ENCODE measurements at places on chromosomes 6 and 20.

DNA sequence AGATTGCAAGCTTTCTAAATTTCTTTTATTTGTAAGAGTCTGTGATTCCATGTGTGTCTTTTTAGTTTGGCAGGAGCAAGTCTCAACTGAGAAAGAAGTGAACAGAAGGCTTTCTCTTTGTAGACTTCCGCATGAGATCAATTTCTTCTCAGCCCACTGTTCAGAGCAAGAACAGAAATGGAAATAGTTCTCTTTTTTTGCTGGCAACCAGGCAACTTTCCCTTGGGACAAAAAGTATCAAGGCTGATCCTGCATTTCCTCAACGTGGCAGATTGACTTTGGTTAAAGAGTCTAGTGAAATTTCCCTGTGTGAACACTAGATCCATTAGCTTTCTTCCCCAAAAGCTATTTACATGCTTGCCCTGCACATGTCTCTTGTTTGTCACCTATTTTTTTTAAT, 46.8 kb upstream of the JAG1 start:
- no peak for DNase-seq

DNA sequence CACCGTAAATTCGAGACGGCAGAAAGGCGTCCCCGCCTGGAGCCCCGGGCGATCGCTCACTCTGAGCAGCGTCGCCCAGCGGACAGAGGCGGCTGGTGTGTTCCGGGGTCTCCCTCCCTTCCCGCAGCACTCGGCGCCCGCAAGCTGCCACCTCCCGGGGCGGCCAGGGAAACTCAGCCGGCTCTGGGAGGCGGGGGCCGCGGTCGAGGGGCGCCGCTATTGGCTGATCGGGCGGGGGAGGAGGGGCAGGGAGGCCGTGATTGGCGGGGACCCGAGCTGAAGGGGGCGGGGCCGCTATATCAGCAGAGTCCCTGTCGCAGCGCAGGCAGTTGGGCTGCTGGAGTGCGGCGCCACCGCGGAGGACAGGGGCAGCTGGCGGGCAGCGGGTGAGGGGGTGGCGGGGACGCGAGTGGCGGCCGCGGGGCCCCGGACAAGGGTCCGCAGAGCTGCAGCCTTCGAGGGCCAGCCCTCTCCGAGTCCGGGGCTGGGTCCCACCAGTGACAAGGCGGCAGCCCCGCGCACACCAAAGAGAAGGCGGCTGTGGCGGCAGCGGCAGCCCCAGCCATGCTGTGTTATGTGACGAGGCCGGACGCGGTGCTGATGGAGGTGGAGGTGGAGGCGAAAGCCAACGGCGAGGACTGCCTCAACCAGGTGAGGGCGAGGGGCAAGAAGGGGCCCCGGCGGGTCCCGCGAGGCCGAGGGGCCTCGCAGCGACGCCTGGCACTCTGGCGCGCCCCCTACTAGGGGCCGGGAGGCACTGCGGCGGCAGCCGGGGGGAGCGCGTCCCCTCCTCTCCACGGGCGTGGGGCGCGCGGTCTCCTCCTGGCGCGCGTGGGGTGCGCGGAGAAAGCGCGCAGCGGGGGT, at the start of gene MYLIP:
Gene MYLIP, plus strand, starts transcription at position 328 of the 864 bp plus-strand sequence. Its CDS starts 237 bp downstream, at position 565.
- DNase-seq: peak; percentile 80

GRCh38 chr6:43943781-43944250, 173.8 kb downstream of the VEGFA start:
- DNase-seq: no peak

- DNase-seq: no peak
These were observed 6.7 kb downstream of the KCNK15 start for GRCh38 chr20:44752099-44752931.

DNA sequence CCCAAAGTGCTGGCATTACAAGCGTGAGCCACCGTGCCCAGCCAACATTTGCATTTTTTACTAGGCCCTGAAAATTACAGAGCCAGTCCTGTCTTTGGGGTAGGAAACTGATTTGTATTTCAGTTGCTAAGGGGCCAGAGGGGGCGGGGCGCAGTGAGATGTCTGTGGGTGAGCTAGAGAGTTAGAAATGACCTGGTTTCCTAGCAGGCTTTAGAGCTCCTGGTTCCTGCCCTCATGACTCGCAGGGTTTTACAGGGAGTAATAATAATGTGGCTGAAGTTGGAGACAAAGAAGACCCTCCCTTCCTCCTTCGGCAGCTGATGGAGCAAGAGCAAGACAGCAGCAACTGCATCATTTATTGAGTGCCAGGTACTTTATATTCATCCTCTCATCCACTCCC, 131.5 kb downstream of the TFAP2C start:
- DNase-seq: no peak

DNA sequence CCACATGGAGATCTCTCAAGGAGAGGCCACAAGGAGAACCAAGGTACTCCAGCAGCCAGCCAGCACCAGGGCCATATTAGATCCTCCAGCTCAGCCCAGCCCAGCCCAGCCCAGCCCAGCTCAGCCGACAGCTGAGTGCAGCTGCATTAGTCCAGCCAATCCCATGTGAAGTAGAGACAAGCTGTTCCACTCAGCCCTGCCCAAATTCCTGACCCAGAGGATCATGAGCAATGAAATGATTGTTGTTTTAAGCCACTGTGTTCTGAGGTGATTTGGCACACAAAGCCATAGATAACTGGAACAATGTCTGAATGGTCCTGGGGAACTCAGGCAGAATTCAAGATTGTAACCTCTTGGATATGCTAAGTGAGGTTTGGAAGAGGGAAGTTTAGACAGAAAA, 59.5 kb upstream of the BMP2 start:
- DNase-seq: no peak

- no peak for DNase-seq
These were observed 82.7 kb downstream of the JAG1 start for GRCh38 chr20:10590950-10591671.

GRCh38 chr6:88983532-88983931, 20.1 kb upstream of the RNGTT start:
- DNase-seq: no peak

- DNase-seq: no peak
These were observed 5.9 kb downstream of the CALHM6 start for GRCh38 chr6:116467096-116467495.

GRCh38 chr6:38266921-38267354, 372.8 kb downstream of the BTBD9 start:
- no peak for DNase-seq

DNA sequence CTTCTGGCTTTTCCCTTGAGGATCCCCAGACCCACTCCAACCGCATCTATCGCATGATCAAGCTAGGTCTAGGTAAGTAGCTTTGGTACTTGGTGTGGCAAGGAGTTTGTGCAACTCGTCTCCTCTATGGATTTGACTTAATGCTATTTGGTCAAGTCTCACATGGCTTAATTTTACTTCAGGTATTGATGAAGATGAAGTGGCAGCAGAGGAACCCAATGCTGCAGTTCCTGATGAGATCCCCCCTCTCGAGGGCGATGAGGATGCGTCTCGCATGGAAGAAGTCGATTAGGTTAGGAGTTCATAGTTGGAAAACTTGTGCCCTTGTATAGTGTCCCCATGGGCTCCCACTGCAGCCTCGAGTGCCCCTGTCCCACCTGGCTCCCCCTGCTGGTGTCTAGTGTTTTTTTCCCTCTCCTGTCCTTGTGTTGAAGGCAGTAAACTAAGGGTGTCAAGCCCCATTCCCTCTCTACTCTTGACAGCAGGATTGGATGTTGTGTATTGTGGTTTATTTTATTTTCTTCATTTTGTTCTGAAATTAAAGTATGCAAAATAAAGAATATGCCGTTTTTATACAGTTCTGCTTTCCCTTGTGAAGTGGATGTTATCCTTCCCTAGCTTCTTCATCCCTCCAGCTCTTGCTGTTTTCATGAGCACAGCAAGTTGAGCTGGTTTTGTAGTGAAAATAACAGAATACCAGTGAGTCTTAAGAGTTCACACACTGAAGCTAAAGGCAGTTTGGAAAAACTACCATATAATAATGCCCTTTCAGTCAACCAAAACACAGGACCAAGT, 3.8 kb downstream of the SLC35B2 start:
- no peak for DNase-seq

DNA sequence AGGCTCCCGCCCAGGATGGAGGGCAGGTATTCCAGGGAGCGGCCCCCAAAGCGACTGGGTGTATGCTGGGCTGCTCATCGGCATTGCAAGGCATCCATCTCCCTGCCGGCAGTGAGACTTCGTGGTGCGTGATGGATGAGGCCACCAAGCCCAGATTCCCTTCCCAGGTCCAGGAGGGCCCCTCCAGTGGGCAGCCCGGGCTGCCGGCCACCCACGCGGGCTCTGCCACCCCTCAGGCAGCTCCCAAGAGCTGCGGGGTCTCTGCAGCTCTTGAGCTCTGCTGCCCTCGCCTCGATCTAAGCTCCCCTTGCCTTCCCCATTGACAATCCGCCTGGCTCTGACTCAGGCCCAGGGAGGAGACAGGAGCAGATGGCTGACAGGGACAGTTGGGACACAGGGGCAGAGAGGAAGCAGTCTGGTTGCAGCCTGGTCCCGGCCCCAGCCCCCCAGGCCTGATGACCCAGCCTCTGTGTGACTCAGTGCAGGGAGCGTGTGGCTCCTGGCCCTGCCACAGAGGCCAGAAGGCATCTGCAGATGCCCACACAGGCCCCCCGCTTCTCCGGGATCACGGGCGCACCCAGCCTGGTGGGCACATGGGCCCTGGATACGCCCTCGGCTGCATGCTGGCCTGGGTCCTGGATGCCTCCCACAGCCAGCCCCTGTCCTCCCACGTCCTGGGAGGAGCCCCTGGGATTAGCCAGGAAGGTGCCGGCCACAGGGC, 33.0 kb downstream of the SLCO4A1 start:
- no peak for DNase-seq

GRCh38 chr6:166907871-166908806, 48.2 kb downstream of the RNASET2 start:
- DNase-seq: no peak

GRCh38 chr6:84967389-84967788, 203.0 kb upstream of the TBX18 start:
- DNase-seq: peak; percentile 38

- no peak for DNase-seq
These were observed 574.1 kb upstream of the CHD6 start for GRCh38 chr20:42192321-42192720.

DNA sequence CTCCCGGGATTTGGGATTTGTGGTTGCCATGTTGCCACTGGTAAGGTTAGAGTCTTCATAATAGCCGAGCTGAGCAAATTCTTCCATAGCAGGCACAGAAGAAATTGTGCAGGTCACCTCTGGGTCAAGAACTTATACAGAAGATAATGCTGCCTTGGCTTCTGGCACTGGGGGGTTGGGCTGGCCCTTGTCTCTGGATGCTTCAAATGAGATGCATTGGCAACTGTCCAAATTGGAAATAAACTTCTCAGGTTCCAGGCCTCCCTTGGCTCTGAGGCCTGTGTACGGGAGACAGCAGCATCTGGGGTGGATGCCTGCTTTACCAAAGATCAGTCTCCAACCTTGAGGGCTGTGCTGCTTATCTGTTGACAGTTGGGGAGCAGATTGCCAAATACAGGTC, 26.2 kb downstream of the MYO6 start:
- DNase-seq: no peak

GRCh38 chr20:8766868-8767390, 302.0 kb upstream of the PLCB4 start:
- no peak for DNase-seq

DNA sequence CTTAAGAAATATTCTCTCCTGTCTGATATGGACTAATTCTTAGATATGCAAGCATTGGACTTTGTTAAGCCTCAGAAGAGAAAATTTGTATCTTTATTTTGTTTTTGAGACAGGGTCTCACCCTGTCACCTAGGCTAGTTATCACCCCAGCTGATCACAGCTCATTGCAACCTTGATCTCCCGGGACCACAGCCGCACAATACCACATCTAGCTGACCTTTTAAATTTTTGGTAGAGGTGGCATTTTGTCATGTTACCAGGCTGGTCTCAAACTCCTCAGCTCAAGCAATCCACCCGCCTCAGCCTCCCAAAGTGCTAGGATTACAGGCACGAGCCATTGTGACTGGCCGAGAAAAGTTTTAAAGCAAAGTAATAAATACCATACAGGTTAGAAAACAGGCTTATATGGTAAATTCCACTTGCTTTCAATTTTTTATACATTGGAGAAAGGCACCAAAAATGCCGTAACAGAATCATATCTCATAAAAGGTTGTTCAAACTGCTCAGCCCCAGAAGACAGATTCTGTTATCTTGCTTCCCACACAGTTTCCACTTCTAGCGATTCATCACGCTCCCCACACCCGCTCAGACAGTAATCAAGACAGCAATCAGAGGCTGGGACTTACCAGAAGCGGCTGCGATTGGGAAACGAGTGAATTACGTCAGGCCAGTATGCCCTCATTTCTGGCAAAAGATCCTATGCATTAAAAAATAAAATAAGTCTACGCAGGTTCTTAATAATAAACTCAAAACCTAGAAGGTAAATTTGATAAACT, 13.8 kb downstream of the RNASET2 start:
- DNase-seq: no peak

GRCh38 chr20:36217226-36217625, 19.1 kb upstream of the AAR2 start:
- DNase-seq: no peak

GRCh38 chr20:23059846-23060245, 10.4 kb upstream of the THBD start:
- DNase-seq: no peak

DNA sequence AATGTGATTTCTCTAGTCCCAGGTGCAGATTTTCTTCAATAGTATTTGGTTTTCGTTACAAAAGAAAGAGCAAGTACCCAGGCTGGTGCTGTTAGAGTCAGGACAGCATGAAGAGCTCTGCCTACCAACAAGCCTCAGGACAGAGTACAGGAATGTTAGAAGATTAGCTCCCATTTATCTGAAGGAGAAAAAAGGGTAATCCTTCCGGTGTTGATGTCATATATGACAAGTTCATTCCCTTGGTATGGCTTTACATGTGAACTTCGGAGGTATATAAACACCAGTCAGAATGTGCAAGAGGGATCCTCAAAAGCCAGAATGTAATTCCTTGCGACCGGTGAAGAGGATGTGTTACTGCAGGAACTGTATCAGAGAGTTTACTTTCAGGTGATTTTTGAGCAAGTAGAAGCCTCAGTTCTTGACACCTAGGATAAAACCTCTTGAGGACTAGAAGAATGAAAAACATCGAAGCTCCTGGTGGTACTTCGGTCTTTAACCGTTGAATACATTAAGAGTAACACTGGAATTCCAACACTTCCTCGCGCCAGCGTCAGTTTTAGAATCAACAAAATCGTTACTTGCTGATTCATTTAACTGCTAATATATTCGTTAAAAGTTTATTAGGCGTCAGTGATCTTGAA, 194.2 kb upstream of the ZNF184 start:
- no peak for DNase-seq

GRCh38 chr6:119446609-119447008, 97.0 kb upstream of the MAN1A1 start:
- DNase-seq: no peak
